ENCODE measurements at places on chromosomes 5 and 9.

- no peak for DNase-seq
Observed at GRCh38 chr5:2148312-2149194, 265.8 kb upstream of the IRX4 start.

DNA sequence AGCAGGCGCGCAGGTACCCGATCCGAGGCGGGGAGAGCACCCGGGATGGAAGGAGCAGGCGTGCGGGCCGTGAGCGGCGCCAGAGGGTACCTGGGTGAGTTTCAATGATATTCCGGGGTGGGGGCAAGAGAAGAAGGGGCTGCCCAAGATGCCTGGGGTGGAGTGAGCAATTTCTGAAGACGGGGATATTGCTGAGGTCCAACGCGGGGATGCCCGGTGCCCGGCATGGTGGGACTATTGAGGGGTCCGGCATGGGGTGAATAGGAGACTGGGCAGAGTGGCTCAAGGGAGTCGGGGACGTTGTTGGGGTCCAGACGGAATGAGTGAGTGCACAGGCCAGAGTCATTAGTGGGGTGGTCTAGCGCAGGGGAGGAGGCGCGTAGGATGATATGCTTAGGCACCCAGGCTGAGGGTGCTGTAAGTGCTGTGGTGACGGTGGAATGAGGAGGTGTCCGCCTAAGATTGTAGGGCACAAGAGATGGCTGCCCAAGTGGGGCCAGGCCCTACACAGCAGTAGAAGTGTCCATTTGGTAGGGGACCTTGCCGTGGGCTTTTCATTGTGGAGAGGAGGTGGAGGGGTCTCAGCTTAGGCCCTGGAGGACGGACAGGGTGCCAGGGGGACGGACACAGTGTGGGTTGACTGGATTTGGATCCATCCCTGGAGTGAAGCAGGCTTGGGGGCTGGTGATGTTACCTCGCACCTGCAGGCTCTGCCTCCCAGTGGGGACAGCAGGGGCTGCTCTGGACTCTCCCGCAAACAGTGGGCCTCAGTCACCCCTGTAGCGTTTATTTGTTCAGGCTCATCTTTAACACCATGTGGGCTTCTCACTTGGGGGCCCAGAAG lies 719 bp downstream of the MIGA2 start:
- DNase-seq: peak; percentile 70

GRCh38 chr9:122949696-122950095 lies 8.9 kb downstream of the RABGAP1 start:
- no peak for DNase-seq

GRCh38 chr9:98795970-98796363 lies 388 bp downstream of the ANKS6 start:
- DNase-seq: no peak

GRCh38 chr5:124404796-124405195 lies 341.6 kb downstream of the ZNF608 start:
- DNase-seq: no peak

- DNase-seq: no peak
Observed at GRCh38 chr9:6382681-6383080, 30.3 kb upstream of the UHRF2 start.

- DNase-seq: no peak
Observed at GRCh38 chr9:92760070-92760469, 4.6 kb downstream of the BICD2 start.

DNA sequence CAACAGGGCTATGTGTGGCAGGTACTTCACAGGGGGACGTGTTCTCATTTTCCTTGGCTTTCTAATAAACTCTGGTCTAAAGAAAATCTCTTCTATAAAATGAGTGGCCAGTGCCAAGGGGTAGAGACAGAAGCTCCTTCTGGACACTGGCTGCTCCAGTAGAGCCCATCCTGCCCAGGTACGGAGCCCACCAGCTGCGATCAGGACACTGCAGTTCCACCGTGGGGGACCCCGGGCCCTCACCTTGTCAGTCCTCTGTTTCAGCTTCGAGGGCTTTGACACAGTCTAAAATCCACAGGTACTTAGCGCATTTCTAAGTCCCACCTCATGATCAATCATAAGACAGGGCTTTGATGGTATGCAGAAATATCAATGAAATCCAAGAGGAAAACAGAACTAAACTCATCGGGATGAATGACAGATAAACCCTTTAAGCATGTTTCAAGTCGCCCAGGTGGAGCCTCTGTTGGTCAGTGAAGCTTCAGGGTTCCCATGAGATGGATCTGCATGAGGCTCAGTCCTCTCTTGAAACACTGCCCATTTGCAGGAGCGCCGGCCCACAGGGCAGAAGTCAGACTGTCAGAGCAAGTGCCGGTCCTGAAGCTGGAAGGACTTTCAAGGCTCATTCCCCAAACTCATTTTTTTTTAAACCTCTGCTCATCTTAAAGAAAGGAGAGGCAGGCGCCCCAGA lies 20.3 kb upstream of the TERT start:
- no peak for DNase-seq

DNA sequence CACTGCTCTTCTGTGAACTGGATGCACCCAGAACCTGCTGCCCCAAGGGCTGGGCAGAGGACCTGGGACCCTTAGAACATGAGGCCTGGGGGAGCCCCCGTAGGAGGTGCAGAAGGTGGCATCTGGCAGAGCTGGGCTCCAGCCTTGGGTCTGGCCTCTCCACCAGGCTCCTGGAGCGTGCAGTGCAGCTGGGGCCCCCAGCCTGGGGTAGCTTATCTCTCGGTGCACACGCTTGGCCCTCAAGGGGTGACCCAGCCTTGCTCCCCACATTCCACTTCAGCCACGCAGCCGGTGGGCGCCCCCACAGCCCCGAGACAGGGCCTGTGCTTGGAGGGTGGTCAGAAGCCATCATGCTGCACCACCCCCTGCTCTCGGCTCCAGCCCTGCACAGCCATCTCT lies 5.6 kb upstream of the NR5A1 start:
- no peak for DNase-seq

DNA sequence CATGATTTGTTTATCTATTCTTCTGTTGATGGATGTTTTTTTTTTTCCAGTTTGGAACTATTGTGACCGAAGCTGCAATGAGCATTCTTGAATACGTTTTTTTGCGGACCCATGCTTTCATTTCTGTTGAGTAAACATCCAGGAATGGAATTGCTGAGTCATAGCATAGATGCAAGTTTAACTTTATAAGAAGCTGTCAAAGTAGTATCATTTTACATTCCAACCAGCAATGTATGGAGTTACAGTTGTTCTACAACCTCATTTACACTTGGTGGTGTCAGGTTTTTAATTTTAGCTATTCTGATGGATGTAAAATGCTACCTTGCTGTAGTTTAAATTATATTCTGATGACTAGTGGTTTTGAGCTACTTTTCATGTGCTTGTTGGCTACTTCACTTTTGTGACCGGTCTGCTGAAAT lies 49.0 kb downstream of the NPR3 start:
- peak; percentile 20 for DNase-seq

GRCh38 chr9:1982074-1982473 lies 33.1 kb upstream of the SMARCA2 start:
- no peak for DNase-seq

DNA sequence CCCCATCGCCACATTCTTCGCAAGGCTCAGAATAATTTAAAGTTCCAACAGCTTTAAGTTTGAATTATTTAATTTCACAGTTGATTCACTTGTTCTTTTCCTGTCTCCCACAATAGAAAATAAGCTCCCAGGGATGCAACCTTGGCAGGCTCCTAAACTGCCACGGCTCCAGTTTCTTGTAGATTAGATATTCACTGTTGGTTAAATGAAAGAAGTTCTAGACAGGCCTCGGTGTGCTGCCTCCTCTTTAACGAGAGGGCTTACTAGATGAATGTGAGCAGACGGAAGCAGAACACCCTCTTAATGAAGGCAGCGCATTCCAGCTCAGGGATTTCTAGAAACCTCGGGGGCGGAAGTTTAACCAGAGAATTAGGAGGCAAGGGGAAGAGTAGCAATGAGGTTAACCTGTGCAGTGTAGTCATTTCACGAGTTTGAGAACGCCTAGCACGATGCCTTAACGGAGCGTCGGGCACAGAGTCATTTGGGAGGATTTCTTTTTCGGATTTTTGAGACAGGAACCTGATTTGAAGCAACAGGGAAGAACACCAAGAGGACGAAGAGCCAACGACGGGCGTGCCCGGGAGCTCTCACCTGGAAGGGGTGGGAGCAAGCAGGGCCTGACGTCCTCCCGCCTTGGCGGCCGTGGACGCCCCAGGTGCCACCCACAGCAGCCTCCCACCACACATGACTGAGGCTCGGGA lies 637 bp upstream of the SMC5 start:
- DNase-seq: peak; percentile 61

DNA sequence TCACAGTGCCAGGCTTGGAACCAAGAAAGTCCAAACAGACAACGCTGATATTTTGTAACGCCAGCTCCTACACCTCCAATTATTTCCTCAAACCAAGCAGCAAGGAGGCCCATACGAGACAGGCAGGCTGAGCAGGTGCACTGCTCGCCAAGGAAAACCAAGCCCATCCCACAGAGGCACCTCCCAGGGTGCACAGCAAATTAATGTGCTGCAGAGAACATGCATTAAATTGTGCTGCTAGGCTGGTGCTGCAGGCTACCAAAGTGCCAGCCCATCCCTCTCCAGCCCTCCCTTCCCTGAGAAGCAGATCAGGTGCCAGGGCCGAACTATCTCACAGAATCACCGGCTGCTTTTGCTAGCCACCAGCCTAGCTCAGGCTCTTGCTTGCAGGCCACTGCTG lies 137.8 kb downstream of the PAX5 start:
- DNase-seq: no peak

GRCh38 chr5:38541174-38541725 lies 15.2 kb downstream of the LIFR start:
- no peak for DNase-seq

GRCh38 chr5:171961117-171961516 lies 45.3 kb downstream of the FBXW11 start:
- no peak for DNase-seq

DNA sequence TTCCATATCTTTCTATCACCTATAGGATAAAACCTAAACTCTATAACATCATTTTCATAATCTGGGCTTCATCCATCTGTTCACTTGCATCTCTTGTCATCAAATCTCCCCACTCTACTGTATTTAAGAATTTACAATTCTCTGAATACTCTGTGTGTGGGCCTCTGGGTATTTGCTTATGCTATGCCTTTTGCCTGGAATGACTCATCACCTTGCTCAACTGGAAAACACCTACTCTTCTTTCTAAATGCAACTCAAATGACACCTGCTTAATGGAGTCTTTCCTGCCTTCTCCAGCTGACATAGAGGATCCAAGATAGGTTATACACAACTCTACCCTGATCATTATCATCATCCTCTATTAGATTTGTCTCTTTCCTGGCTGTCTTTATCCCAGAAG lies 421.7 kb downstream of the SPATA31D1 start:
- DNase-seq: no peak

- no peak for DNase-seq
Observed at GRCh38 chr5:173745557-173745956, 129.1 kb upstream of the BOD1 start.

- DNase-seq: no peak
Observed at GRCh38 chr5:135178476-135179155, 144.6 kb upstream of the PITX1 start.

DNA sequence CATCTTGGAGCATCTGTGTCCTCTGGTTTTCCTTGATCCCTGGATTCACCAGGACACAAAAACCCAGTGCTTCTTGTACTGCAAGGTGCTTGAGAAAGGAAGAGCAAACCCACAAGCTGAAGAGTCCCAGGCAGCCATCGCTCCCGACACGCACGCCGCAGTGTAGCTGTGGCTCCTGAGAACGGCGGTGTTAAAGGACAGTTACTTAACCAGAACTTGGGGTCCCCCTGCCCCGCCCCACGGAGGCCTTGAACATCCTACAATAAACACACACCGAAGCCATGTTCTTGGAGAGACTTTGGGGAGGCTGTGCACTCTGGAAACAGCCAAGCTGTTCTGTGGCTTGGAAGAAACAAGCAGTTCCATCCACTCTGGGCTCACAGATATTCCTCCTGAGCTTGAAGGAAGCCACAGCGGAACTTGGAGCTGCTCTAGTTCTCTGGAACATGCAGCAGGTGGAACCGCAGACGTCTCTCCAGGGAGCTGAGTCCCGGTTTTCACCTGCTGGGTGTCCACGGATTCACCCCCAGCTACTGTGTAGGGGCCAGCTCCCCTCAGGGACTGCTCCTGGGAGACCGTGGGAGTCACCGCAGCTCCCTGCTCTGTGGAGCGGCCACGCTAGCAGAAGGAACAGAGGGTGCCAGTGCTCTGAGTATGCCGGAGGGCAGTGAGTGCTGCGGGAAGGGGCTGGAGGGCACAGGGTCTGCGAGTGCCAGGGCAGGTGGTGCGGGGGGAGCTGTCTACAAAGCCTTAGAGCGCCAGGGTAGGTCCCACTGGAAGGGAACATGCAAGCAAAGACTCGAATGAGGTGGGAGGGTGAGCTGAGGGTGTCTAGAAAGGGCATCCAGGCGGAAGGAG lies 107.3 kb downstream of the ADAMTS2 start:
- no peak for DNase-seq

DNA sequence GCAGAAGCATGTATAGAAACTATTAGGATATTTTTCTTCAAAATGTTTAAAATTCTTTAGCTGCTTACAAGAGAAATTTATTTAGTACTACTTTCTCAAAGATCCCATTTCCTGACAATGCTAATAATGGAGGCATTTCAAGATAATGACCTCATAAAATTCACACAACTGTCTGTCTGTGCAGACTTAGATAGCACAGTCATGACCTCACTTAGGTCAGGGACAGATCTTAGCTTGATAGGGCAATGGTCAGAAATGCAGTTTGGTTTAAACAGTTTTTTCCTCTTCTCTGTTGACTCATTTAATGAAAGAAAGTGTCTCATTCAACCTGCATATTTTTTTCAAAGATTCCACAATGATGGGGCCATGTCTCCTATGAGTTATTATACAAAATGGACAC lies 128.4 kb downstream of the GRIA1 start:
- no peak for DNase-seq

DNA sequence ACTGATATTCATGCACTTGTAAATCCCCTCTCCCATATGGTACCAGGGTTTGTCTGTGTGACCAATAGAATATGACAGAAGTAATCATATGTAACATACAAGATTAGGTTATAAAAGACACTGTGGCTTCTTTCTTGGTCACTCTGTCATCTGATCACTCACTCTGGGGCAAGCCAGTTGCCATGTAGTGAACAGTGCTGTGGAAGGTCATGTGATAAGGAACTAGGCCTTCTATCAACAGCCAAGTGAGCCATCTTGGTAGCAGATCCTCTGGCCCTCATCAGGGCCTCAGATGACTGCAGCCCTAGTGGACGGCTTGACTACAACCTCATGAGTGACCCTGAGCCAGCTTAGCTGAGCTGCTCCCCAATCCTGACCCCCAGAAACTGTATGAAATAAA lies 30.0 kb upstream of the MATR3 start:
- DNase-seq: no peak

Data from RKO (cell line).